Stimulated activated naive CD8-positive, alpha-beta T cell treated with anti-CD3 and anti-CD28 coated beads, Interleukin-15, Interleukin-2, amounts not matched to agents 100 U/mL and 50 U/mL, for 24 hours (primary cell): ENCODE measurements at places on chromosomes 7 and 10.

GRCh38 chr7:1105189-1105588, 17.3 kb downstream of the GPER1 start:
- no peak for DNase-seq

GRCh38 chr7:41328131-41328530, 374.8 kb downstream of the INHBA start:
- no peak for DNase-seq

DNA sequence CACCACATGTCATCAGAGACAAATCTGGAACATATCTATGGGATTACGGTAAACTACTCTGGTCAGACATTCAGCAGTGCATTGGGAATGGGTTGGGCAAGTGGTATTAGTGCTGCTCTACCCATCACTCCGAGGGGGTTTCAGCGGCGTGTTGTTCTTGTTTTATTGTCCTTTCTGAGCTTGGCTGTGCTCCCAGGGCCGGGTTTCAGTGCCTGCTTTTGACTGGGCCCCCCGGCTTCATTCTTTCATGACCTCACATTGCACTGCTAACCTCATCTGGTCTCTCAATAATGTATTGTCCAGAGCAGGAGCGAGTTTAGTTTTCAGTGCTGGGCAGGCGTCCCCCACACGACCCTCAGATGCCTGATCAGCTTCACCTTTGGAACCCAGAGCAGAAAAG, 364.6 kb downstream of the PAXIP1 start:
- no peak for DNase-seq

GRCh38 chr7:258476-259190, 31.3 kb upstream of the FOXL3 start:
- no peak for DNase-seq

GRCh38 chr7:74417419-74417971, 36.2 kb upstream of the GTF2IRD1 start:
- DNase-seq, result peak; percentile 53

- no peak for DNase-seq
Observed at GRCh38 chr7:133778472-133778871, 348.7 kb upstream of the LRGUK start.

GRCh38 chr10:129466703-129467358, at the start of gene MGMT:
TSS of gene MGMT (plus strand) at chr10:129467241.
- DNase-seq, result peak; percentile 99
